ENCODE measurements at places on chromosomes 11 and 22. TPM values are rescaled to one million over a fixed set of nuclear protein-coding genes. Genes with fewer than 3 reads are reported as not detected.
A peak's percentile ranks its signal among the peaks of the same experiment; 100 is the strongest.

GRCh38 chr11:70912226-70912840 is 340.0 kb downstream of the SHANK2 start:
- no peak overlapping the region for H3K27ac ChIP-seq
- H3K4me1 ChIP-seq: no peaks in the 10 kb centered on the region
- no peak for DNase-seq
- H3K27me3 ChIP-seq: no peaks in the 10 kb centered on the region
- no peaks in the 10 kb centered on the region for H3K36me3 ChIP-seq

The APOA4 gene
- not detected for total RNA-seq

GRCh38 chr11:133547808-133548494 is 15.7 kb upstream of the OPCML start:
- DNase-seq: no peak
- no peaks in the 10 kb centered on the region for H3K36me3 ChIP-seq
- no peaks in the 10 kb centered on the region for H3K27me3 ChIP-seq
- no peak overlapping the region for H3K4me3 ChIP-seq
- H3K4me1 ChIP-seq: no peaks in the 10 kb centered on the region

- peak; percentile 64 for DNase-seq
- H3K4me3 ChIP-seq: peak overlapping the region; percentile 70
- no peaks in the 10 kb centered on the region for H3K27me3 ChIP-seq
- peaks cover 5% of the 10 kb centered on the region for H3K36me3 ChIP-seq
- no peak overlapping the region for H3K27ac ChIP-seq
- peaks cover 7% of the 10 kb centered on the region for H3K4me1 ChIP-seq
Measured at GRCh38 chr11:18706330-18707243, 8.0 kb downstream of the TMEM86A start.

DNA sequence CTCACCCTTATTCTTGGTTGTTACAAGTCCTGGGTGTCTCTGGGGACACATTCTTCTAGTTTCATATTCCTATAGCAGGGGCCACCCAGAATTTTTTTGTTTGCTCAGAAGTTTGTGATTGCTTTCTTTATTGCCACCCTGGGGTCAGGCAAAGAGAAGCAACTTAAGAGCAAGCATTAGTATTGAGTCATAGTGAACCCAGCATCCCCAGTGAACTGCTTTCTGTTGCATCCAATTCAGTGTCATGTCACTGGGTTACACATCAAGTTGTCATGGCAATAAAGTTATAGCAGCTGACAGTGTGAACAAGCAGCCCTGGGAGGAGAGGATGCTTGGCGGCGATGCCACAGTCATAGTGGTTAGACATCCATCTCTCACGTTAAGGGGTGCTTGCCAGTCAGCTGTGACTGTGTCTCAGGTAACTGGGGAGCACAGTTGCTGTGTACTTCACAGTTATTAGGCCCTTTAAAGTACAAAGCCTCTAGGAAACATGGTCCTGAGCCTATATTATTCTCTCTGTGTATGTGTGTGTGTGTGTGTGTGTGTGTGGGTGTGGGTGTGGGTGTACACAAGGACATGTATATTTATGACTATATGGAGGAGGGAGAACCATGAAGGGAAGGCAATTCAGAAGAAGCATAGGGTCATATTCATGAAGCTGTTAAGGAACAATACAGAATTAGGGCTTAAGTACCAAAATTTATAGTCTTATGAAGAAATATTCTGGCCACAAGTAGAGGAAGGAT is 52.5 kb downstream of the TRIM44 start:
- H3K36me3 ChIP-seq: no peaks in the 10 kb centered on the region
- H3K4me1 ChIP-seq: no peaks in the 10 kb centered on the region
- H3K27me3 ChIP-seq: no peaks in the 10 kb centered on the region
- no peak overlapping the region for H3K27ac ChIP-seq

DNA sequence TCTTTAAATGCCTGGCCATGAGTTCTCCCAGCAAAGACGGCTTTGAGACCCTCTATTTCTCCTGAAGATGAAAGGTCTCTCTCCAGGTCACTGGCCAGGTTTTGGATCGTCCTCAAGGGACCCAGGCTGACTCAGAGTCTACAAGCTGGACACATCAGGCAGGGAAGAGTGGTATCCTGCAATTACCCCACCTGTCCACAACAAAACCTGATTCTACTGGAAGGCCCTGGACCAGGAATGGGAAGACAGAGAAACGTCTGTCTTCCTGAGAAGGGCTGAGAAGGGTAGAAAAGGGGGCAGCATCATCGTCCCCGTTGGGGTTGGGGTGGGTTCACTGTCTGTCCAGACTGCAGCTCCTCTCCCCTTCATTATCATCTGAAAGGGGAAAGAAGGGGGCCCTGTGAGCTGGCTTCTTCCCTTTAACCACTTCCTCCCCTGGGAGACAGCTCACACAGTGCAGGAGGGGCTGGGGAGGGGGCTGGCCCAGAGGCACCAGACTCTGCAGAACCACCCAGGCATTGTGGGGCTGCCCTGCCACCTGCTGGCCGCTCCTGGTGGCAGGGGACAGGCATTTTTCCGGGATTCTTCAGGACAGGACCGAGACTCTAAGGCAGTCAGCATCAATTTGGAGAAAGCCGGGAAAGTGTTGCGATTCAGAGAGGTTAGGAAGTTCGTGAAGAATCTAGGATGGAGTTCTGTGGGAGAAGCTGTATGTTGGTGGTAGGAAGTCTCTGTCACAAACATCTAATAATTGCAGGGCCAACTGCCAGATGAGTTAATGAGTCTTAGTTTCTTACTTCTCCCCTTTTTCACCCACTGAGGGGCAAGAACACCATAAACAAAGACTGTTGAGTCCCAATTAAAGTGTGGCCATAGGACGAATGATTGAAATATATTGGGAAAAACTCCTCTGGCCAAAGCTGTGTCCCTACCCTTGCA is 57.6 kb downstream of the SYN3 start:
- no peaks in the 10 kb centered on the region for H3K36me3 ChIP-seq
- H3K4me1 ChIP-seq: no peaks in the 10 kb centered on the region
- H3K4me3 ChIP-seq: no peak overlapping the region

DNA sequence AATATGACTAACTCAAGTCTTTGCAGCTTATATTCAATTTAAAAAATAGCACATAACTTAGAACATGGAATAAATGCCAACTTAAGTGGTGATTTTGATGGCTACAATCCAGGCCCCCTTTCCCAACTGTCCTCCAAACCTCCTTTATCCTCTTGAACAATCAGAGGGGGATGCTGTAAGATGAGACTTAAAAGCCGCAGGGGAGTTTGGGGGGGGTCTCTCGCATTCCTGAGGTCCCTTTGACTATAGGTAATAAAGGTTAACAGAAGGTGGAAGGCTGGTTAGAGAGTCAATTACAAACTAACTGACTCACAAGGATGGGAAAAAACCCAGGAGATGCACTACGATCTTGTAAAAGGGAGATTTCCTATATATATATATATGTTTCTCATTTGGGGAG is 101.8 kb downstream of the KIRREL3 start:
- no peak overlapping the region for H3K27ac ChIP-seq
- H3K27me3 ChIP-seq: no peaks in the 10 kb centered on the region
- H3K4me1 ChIP-seq: no peaks in the 10 kb centered on the region

GRCh38 chr22:46054091-46055073 is 77.4 kb upstream of the WNT7B start:
- H3K4me1 ChIP-seq: peaks cover 51% of the 10 kb centered on the region
- peak overlapping the region; percentile 78 for H3K4me3 ChIP-seq
- no peaks in the 10 kb centered on the region for H3K36me3 ChIP-seq
- H3K27ac ChIP-seq: peak overlapping the region; percentile 96
- peak; percentile 76 for DNase-seq

DNA sequence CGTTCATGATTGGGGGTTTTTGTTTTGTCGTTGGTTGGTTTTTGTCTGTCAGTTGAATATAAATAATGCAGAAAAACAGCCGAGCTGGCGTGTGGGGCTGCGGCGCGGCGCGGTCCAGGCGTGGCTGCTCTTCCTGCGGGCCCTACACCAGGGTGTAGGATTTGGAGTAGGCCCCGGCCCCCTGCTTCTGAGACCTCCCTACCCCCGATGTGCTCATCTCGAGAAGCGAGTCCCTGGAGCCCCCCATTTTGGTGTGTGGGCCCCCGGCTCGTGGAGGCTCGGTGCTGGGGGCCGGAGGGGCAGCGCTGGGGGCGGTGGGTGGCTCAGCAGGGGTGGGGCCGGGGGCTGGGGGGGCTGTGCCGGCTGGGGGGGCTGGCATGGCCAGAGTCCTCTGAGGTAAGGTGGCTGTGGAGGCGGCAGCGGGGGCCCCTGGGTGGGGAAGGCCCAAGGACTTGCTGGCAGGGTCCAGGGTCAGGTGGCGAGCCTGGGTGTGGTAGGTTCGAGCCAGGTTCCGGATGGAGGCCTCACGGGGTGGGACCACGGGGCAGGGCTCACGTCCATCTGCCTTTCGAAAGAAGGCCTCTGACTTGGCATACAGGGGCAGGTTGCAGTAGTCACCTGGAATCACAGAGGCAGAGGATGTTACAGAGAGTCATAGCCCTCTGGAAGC is 100.7 kb downstream of the CEP164 start:
- H3K27me3 ChIP-seq: no peaks in the 10 kb centered on the region
- no peak overlapping the region for H3K4me3 ChIP-seq
- DNase-seq: no peak
- H3K27ac ChIP-seq: no peak overlapping the region

DNA sequence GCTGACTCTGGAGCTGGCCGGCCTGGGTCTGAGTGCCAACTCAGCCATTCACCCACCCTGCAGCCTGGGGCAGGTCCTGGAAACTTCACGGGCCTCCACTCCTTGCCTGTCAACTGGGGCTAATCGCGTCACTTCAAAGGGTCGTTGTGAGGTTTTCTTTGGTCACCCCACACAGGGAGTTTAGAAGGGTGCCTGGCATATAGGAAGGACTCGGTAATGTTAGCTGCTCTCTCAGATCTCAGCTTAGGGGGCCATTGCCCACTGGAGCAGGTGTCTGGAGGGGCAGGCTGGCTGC is 7.3 kb downstream of the INCENP start:
- DNase-seq: no peak
- H3K27ac ChIP-seq: no peak overlapping the region
- H3K4me1 ChIP-seq: peaks cover 13% of the 10 kb centered on the region
- no peak overlapping the region for H3K4me3 ChIP-seq
- H3K36me3 ChIP-seq: peaks cover 20% of the 10 kb centered on the region

The PLA2G3 gene
- total RNA-seq: not detected

The IRF7 gene
- total RNA-seq: 17.7 TPM

DNA sequence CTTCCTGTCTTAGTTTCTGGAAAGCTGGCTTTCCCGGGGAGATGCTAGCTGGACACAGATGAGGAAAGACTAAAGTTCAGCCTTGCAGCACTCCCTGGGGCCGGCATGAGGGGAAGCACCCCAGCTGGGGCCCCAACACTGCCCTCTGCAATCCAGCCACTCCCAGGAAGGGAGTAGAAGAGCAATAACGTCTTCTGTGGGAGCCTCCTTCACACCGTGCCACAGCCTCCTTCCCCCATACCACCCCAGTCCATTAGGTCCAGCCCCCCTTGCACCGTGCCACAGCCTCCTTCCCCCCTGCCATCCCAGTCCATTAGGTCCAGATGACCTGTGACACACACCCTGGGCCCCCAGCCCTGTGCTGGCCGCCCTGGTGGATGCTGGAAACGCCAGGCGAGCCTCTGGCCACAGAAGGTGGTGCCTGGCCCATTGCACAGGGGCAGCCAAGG is 44.1 kb upstream of the PRDM11 start:
- no peaks in the 10 kb centered on the region for H3K36me3 ChIP-seq
- no peak overlapping the region for H3K4me3 ChIP-seq
- no peak overlapping the region for H3K27ac ChIP-seq
- DNase-seq: no peak
- no peaks in the 10 kb centered on the region for H3K27me3 ChIP-seq
- H3K4me1 ChIP-seq: no peaks in the 10 kb centered on the region
